Naive thymus-derived CD4-positive, alpha-beta T cell (primary cell): ENCODE measurements at places on chromosomes 16 and 17.

- DNase-seq: no peak
Measured at GRCh38 chr17:33639103-33639880, 346.2 kb upstream of the ASIC2 start.

GRCh38 chr16:1982013-1982433, 754 bp upstream of the NOXO1 start:
- no peak for DNase-seq

GRCh38 chr17:82737967-82738877, 2.8 kb downstream of the FN3K start:
- no peak for DNase-seq

- DNase-seq: no peak
Measured at GRCh38 chr17:1224330-1224729, 44.5 kb upstream of the ABR start.

- no peak for DNase-seq
Measured at GRCh38 chr17:970364-970763, 9.2 kb downstream of the NXN start.

- no peak for DNase-seq
Measured at GRCh38 chr16:51393381-51394005, 242.4 kb upstream of the SALL1 start.

- DNase-seq: no peak
Measured at GRCh38 chr17:33377837-33378595, 84.9 kb upstream of the ASIC2 start.

- DNase-seq: no peak
Measured at GRCh38 chr17:48800626-48801217, 16.3 kb downstream of the TTLL6 start.

GRCh38 chr16:67264277-67264676, 15.1 kb upstream of the PLEKHG4 start:
- DNase-seq: no peak

- DNase-seq: no peak
Measured at GRCh38 chr17:4005296-4006164, 41.3 kb upstream of the ATP2A3 start.

DNA sequence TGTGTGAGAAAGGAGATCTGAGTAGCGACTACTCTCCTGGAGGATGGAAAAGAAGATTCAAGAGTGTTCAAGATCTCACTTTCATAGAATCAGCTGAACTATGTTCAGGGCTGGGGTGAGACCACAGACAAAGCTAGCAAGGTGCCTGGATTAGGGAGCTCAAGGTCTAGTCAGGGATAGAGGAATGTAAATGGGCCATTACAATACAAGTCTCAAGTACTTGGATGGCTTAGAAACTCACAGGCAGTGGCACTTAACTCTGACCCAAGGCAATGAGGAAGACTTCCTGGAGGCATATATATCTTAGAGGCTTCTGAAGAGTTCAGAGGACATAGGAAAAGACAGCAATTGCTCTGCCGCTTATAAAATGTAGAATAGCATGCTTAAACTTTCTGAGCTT, 184.9 kb upstream of the CDH11 start:
- DNase-seq: no peak

GRCh38 chr17:80671825-80672110, 127.1 kb downstream of the RPTOR start:
- DNase-seq: no peak

GRCh38 chr16:89138843-89139520, 32.6 kb upstream of the CDH15 start:
- no peak for DNase-seq

DNA sequence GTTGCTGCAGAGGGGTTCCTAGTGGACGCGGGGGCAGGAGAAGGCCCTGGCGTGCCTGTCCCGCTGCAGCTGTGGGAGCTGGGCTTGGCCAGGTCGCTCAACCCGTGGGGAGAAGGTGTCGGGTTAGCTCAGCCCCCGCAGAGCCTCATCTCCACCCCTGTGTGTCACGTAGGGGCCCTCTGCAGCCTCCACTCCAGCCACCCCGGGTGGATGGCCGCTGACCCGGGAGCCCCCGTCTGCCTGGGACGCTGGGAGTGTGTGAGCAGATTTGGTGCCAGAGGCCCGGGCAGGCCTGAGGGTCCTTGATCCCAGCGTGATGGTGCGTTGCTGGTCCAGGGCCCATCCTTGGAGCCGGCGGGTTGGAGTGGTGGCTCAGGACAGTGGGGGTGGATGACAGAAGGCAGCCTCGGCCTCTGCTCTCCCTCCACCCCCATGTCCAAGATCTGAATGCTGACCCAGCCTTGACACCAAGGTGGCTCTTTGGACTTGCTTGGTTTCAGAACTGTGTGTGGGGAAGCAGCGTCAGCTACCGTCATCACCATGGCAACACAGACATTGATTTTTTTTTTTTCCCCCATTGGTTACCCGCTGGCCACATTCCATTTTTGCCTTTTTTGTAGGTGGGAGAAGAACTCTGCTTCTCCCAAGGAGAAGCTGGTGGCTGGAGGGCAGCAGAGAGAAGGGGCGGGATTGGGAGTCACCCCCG, 35.7 kb downstream of the BAIAP2 start:
- no peak for DNase-seq

DNA sequence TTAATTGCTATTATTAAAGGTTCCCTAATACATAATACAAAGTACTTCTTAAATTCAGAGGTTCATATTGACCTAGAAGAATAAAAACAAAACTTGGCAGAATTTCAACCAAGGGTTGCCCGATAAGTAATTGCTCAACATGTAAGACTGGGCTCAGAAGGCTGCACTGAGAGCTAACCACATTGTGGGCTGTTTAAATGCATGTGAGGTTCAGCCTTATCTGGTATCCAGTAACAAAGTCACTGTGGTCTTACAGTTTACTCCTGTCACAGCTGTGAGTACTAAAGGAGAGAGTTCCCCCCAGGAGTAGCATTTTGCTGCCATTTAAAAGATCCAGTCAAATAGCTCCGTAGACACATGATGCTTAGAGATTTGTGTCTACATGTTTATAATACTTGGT, 1.6 kb upstream of the DHRS11 start:
- no peak for DNase-seq

DNA sequence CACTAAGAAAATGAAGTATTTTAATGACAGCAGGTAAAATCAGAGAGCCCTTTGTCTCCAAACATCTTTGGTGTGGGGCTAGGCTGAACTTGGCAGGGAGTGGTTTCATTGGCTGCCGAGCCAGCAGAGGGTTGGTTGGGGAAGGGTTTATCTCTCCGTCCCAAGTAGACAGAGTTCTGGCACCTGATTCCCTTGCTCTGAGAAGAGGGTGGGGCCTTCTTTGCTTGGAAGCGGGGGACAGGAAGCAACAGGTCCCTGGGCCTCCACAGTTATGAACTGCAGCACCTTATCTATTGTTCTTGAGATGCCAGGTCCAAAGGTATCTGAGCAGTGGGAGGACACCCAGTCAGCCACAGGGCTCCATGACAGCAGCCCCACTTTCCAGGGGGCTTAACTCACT, 12.3 kb upstream of the CDH1 start:
- no peak for DNase-seq

- no peak for DNase-seq
Measured at GRCh38 chr16:26710450-26710849, 356.3 kb upstream of the C16orf82 start.

- DNase-seq: no peak
Measured at GRCh38 chr17:15090533-15090932, 174.6 kb downstream of the PMP22 start.

DNA sequence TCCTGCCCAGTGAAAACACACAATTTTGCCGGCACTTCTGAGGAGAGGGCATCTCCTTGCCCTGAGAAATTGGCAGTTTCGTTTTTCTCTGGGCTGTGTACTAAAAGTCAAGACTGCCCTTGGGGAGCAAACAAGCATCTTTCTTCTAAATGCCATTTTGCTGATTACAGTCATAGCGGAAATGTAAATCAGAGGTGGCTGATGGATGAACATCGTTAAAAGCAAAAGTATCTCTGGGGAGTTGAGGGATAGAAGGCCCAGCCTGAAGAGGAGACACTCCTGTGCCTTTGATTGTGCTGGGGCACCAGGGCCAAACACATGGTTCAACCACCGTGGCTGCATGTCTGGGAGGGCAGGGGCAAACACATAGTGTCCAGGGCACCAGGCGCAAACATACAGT, 49.8 kb downstream of the ABCC12 start:
- no peak for DNase-seq

DNA sequence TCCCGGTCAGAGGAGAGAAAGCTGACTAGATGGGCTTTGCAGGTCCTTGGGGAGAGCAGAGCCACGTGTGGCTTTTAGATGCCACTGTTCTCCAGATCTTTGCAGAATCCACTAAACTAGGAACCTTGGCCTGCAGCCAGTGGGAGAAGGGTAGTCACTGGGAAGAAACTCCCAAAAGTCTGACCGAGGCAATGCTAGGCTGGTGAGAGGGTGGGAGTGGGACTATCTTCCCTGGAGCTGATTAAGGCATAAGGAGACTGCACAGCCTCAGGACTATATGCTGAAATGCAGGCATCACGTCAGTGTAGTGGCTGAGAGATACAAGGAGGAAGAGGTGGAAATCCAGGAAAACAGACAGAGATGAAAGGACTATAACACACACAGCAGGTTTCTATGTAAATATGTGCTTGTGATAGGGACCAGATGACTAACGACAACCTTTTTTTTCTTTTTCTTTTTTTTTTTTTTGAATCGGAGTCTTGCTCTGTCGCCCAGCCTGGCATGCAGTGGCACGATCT, 2.2 kb upstream of the GSDMA start:
- no peak for DNase-seq

- peak; percentile 22 for DNase-seq
Measured at GRCh38 chr16:75319513-75320411, 68.3 kb upstream of the BCAR1 start.

DNA sequence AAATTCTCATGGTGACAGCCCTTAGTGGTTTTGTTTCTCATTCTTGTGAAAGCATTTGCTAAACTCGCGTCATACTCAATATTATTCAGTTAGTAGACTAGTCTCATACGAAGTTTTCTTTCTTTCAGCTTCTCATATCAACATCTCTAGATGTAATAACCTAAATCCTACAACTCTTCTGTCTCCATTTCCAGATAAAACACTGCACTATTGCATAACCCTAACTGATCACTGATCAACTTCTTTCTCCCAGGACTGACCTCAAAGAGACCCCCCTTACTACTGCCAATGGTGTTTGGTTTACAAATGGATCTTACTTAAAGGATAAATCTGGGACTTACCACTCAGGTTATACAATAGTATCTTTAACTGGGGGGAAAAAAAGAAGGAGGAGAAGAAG, 36.3 kb upstream of the TEKT1 start:
- DNase-seq: no peak

DNA sequence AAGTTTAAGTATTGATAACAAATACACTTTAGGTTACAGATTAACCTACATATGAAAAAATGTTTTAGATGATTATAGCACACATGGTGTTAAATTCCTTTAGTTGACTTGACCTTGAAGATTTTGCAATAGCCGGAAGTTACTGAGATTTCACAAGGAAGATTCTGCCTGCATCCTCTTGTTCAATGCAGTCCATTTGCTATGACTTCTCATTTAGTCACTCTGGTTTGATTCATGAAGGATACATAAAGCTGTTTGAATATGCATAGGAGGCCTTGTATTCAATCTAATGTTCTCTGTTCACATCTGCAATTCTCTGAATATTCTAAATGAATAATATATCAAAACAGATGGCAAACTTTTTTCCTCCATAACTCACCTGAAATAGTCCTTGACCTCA, 870.2 kb upstream of the GOT2 start:
- no peak for DNase-seq

- DNase-seq: no peak
Measured at GRCh38 chr17:77808686-77809425, 149.6 kb upstream of the TNRC6C start.

- peak; percentile 33 for DNase-seq
Measured at GRCh38 chr16:46607529-46607928, 13.7 kb downstream of the SHCBP1 start.

DNA sequence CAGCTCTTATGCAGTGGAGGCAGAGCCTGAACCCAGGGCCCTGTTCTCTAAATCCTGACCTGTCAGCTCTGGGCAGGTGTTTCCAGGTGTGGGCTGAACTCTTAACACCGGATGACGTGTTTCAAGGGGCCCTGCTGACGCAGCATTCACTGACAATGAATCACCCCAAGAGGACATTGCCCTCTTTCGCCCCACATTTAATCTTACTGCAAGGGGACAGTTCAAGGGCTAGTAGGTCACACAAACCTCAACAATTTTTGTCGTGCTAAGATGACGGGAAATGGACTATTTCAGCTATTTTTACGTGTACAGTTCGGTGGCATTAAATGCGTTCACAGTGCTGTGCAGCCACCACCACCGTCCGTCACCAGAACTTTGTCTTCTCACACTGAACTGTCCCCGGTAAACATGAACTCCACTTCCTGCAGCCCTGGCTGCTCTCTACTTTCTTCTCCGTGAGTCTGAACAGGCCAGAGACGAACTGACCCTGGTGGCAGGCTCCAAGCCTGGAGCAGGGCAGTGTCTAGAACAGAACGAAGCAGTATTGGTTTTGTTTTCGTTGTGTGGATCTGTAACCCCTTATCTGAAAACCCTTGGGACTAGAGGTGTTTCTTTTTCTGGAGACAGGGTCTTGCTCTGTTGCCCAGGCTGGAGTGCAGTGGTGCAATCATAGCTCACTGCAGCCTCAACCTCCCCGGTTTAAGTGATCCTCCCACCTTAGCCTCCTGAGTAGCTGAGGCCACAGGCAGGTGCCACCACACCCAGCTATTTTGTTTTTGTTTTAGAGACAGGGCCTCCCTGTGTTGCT, 88.4 kb upstream of the CIBAR2 start:
- DNase-seq: no peak

DNA sequence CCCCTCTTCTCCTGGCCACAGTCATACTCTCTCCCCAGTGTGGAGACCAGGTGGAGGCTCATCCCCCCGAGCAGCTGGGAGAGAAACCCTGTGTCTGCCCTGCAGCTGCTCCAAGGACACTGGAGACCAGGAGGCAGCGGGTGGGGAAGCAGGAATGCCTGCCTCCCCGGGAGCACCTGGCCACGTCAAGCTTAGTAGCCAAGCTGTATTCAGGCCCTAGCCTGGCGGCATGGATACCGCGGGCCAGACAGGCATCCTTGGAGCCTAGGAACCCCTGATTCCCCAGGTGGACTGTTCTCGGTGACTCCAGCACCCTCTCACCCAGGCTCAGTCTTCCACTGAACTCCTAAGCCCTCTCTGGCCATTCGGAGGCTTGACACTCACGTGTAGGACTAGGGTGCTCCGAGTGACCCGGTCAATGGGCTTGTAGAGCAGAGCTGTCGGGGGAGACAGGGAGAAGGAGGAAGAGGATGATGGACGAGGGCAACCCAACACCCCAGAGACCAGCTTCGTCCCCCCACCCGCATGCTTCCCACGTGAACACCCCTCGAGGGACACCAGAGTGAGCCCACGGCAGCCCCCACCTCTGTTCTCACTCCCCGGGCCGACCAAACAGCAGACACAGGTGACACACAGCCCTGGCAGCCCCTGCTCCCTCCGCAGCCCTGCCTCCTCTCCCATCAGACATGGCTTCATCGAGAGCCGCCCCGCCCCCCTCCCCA, 76.5 kb downstream of the TIMM22 start:
- DNase-seq: no peak

DNA sequence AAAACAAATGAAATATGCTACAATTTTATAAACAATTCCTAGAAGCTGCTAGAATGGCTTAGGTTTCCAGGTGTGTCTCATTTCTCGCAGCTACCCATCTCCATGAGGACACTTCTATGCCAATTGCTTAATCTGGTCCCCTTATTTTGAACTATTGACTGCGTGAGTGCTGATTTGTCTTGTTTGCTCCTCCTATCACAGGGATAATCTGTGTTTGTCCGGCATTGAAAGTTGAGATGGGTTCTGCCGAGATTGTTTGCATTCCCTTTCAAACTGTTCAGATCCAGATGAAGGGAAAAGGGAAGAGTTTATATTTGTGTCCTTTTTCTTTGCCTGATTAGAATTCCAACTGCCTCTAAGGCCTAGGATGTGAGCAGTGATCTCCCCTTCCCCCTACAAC, 21.7 kb upstream of the COX10 start:
- DNase-seq: no peak
